ENCODE measurements at places on chromosomes 2 and 18.

GRCh38 chr2:115484983-115485382, 1042.5 kb downstream of the DPP10 start:
- no peak for DNase-seq

DNA sequence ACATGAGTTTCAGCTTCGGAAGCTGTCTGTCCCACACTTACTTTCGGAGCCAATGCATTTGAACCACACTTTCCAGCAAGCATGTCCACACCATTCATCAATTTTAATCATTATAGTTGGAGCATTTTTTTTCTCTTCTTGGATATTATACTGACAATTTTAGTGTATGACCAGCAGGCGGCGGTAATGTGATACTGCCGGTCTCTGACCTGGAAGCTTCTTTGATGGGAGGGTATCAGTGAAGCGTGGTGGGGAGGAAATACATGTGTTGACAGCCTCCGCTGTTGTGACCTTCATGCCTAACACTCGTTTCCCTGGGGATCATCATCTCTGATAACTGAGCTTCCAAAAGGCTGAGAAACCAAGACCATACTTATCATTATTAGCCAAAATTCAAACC, 231.7 kb downstream of the GBX2 start:
- DNase-seq, result no peak

- no peak for DNase-seq
Measured at GRCh38 chr2:9356261-9356660, 67.1 kb downstream of the ITGB1BP1 start.

DNA sequence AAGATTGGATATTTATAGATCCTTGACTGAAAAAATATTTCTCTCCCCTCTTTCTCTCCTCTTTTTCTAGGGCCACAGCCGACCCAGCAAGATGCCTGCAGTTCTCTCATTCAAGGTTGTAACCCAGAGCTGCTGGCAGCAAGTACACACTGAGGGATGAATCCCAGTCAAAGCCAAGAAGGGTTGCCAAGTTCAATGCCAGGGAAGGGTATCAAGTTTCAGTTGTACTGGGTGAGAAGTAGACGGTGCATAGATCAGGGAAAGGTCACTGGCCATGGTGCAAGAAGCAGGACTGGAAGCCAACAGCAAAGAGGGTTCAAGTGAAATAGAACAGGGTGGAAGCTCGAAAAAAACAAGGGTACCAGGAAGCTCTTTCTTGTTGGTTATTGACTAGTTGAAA, 170.2 kb downstream of the NRP2 start:
- no peak for DNase-seq

- no peak for DNase-seq
Measured at GRCh38 chr18:35190948-35191697, 49.7 kb upstream of the ZNF397 start.

DNA sequence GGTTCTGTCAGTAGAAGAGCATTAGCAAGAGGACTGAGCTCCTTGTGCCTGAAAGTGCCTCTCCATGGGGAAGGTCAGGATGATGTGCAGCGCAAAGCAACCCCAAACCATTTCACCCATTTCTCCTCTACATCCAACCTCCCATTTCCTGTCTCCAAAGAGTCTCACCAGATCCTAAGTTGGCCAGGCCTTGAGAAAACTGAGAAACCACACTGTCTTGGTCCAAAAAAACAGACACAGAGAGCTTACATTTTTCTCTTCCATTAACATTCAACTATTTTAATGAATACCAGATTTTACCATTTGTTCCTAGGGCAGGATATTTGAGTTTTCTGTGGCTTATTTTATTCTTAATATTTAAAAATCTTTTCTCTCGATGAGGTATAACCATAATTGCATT, 195.0 kb downstream of the EPHA4 start:
- no peak for DNase-seq

GRCh38 chr2:232789082-232789481, 12.7 kb upstream of the KCNJ13 start:
- DNase-seq, result no peak

GRCh38 chr2:119699016-119699606, 20.1 kb downstream of the TMEM177 start:
- no peak for DNase-seq

- DNase-seq, result no peak
Measured at GRCh38 chr2:229665158-229665557, 49.2 kb downstream of the DNER start.

DNA sequence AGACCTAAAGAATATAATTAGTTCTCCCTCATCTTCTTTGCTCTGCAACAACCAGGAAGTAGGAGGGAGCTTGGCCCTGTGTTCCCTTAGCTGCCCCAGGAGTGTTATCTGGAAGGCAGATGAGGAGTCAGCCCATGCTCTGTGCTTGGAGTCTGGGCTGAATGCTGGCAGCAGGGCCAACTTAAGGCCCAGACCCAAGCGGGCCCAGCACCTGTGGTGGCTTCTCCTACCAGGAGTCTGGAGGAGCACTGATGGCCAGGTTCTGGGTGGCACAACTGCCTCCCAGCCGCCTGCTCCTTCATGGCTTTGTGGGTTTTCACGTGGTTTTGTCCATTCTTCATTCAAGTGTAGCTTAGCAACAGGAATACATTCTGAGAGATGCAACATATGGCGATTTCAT, 1910.7 kb upstream of the LRRTM1 start:
- no peak for DNase-seq

DNA sequence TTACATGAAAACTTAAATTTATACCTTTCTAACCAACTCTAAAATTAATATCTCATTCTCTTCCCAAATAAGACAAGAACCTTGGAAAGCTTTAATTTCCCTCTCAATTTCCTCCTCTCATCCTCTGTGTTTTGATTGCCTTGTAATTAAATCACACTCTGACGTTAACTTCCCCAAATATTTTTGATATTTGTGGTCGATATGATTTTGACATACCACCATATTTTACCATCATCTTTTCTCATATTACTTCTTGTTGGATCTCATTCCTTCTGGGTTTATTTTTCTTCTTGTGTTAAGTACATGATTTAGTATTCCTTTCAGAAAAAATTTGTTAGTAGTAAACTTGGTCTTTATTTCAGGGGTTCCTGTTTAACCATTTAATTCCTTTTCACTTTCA, 69.6 kb downstream of the RDH14 start:
- DNase-seq, result no peak

GRCh38 chr2:120715353-120715752, 20.3 kb upstream of the GLI2 start:
- DNase-seq, result no peak

- DNase-seq, result no peak
Measured at GRCh38 chr2:23617811-23618215, 232.8 kb downstream of the KLHL29 start.

DNA sequence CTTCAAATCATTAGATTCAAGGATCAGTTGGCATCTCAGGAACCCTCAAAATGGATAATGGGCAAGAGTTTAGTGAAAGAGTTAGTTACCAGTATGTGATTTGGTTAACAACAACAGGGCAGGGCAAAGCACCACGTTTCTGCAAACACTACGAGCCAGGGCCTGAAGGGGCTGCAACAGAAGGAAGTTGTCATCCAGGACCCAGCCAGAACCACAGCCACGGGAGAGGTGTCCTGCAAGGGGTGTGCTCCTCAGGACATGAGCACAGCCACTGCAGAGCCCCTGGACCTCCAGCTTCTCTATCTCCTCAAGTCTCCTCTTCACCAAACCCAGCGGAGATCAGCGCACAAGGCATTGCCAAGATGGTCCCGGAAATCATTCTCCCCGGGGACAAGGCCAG, 173.3 kb upstream of the PIEZO2 start:
- DNase-seq, result no peak

DNA sequence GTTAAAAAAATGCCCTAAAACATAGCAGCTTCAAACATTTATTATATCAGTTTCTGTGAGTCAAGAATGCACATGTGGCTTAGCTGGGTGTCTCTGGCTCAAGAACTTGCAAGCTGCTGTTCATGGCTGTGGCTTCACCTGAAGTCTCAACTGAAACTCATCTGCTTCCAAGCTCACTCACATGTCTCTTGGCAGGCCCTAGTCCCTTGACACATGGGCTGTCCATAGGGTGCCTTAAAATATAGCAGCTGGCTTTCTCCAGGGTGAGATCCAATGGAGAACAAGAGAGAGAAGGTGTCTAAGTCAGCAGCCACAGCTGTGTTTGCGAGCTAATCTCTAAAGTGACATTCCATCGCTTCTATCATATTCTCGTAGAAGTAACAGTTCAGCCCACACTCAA, 152.8 kb downstream of the DSEL start:
- no peak for DNase-seq

- no peak for DNase-seq
Measured at GRCh38 chr2:841036-841435, 109.6 kb upstream of the SNTG2 start.

GRCh38 chr2:86224645-86225355, 25.5 kb downstream of the MRPL35 start:
- no peak for DNase-seq

DNA sequence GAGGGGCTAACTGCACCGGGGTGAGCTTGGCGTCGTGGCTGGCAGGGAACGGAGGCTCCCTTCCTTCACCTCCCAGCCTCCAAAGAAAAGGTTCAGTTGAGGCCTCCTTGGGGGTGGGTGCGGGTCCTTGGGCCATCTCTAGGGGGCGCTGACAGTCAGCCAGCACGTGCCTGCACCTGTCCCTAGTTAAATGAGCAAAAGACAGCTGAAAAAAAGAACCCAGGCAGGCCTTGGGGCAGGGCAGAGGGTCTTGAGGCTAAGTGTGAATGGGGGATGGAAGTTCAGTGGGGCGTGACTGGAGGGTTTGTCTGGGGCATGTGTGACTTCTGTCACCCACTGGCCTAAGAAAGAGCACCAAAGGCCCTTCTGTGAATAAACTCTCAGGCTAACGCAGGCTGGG, 56.4 kb downstream of the ZFP36L2 start:
- no peak for DNase-seq

DNA sequence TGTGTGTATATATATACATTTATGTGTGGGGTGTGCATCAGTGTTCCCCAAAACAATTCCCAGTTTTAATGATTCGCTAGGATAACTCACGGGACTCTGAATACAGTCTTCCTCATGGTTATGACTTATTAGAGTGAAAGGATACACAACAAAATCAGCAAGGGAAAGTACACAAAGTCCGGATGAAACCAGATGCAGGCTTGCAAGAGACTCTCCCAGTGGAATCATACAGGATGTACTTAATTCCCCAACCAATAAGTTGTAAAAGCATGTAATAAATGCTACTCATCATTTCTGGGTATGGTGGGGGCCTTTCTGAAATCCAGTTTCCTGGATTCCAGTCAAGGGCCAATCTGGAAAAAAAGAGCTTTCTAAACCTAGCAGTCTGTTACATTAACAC, 654.1 kb upstream of the SYT4 start:
- DNase-seq, result no peak

DNA sequence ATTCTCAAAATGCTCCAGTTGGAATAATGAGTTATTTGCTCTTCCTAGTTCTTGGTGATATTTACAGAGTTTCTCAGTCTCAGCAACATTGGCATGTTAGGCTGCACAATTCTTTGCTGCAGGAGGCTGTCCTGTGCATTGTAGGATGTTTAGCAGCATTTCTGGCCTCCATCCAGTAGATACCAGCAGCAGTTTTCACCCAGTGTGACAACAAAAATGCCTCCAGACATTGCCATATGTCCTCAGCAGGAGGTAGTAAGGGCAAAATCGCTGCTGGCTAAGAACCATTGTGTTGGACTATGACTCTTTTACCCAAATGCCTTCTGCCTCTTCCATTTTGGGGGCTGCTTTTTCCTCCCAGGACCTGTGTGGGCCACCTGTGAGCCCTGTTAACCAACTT, 50.4 kb downstream of the PAX8 start:
- no peak for DNase-seq

- no peak for DNase-seq
Measured at GRCh38 chr2:209556354-209556961, 132.6 kb downstream of the MAP2 start.

DNA sequence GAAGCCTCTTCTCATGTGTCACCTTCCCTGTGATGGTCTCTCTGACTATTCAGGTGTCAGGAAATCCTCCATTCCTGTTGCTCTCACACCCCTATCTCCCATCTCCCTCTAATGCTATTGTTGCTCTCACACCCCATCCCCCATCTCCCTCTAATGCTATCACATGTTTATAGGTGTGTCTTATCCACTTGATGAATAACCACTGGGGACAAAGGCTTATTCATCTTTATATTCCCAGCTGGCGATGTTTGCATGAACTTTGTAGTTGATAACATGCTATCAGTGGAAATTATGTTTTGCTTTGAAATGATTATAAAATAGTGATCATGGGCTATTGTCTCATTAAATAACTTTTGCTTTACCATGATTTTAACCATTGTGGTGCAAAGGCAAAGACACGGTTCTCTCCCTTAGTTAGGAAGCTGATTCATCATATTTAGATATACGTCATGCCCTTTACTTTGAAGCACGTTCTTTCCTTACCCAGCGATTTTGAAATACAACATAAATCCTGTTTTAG, 220.5 kb downstream of the PMAIP1 start:
- DNase-seq, result no peak

- no peak for DNase-seq
Measured at GRCh38 chr18:10475654-10476291, 21.3 kb downstream of the APCDD1 start.

GRCh38 chr2:145079641-145080040, 559.7 kb upstream of the ZEB2 start:
- DNase-seq, result no peak

DNA sequence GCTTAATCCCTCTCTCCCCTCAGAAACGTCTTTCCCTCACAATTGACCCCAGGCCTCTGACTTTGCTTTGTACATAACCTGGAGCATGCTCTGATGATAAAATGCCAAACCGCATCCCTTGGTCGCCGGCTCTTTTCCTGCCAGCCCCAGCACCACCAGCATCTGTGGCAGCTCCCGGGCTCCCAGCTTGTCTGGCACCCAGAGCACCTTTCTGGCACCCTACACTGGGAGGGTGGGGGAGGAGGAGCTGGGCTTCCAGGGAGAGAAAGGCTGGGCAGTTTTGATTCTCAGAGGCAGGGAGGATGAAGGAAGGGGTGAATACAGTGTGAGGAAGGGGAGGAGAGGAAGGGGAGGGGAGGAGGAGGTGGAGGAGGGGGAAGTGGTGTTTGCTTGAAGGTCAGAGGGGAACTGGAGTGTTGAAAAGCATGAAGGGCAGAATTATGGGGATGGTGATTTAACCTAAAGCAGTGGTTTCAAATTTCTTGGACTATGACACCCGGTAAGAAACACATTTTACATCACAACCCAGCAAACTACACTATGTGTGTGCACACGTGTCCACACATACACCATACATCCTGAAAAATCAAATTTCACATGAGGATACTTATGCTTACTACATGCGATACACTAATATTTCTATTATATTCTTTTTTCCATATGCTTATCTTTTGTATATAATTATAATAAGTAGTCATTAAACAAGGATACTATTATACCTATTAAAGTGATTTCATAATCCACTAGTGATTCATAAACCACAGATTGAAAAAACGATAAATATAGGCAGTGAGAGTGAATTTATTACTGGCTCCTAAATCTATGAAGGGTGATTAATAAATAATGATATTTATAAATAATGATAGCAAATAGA, 30.0 kb upstream of the IGFBP2 start:
- DNase-seq, result no peak

DNA sequence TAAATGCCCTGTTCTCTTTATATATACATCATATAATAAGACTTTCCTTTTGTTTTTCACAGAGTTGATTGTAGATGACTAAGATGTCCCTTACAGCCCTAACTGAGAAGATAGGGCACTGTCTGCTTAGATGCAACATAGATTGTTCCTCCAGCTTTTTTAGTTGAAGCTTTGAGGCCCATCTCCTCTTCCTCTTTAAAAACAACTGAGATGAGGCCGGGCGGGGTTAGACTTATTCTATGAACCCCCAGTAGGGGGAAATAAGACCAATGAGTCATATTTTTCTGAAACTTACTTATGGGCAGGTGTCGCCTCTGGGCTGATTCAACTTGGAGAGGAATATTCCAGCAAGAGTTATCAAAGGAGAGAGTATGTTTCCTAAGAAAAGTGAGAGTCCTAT, 84.6 kb downstream of the FBXO15 start:
- DNase-seq, result peak; percentile 49

Measured in activated CD4-positive, alpha-beta T cell treated with anti-CD3 and anti-CD28 coated beads, Interleukin-2, amount 50 U/mL, for 24 hours (primary cell).